ENCODE measurements at places on chromosomes 7 and 10. TPM values are rescaled to one million over a fixed set of nuclear protein-coding genes. Genes with fewer than 3 reads are reported as not detected.

The HTR5A gene
- total RNA-seq: not detected

The ADIRF gene
- 69.0 TPM for total RNA-seq

DNA sequence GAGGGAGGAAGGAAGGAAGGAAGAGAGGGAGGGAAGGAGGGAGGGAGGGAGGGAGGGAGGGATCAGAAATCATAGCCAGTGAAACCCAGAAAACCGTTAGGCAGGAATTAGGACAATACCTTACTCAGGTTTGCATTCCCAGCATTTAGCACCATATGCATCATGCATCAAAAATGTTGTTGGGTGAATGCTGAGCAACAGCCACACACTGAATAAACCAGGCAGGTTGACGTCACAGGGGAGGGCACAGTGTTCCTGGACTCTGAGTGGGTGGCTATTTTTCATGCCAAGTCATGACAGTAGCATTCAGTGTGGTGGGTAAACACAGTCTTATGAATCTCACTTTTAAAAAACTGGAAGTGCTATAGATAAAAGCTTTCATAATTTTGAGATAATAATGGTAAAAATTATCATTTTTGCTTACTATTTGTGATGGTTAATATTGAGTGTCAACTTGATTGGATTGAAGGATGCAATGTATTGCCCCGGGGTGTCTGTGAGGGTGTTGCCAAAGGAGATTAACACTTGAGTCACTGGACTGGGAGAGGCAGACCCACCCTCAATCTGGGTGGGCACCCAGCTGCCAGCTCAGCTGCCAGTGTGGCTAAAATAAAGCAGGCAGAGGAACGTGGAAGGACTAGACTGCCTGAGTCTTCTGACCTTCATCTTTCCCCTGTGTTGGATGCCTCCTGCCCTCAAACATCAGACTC, 199.1 kb upstream of the PRKCQ start:
- no peak for DNase-seq

DNA sequence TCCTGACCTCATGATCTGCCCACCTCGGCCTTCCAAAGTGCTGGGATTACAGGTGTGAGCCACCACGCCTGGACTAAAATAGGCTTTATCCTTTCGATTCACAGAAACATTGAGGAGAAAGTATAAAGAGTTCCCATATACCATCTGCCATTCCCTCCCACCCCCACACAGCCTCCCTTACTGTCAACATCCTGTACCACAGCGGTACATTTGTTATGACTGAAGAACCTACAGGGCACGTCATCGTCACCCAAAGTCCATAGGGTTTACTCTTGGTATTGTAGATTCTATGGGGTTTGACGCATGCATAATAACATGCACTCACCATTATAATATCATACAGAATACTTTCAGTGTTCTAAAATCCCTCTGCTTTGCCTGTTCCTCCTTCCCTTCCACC, 28.0 kb downstream of the ARL5B start:
- no peak for DNase-seq

GRCh38 chr7:155394413-155394812, 63.5 kb upstream of the EN2 start:
- DNase-seq: no peak

GRCh38 chr10:103111031-103111917, 81.8 kb downstream of the NT5C2 start:
- no peak for DNase-seq

DNA sequence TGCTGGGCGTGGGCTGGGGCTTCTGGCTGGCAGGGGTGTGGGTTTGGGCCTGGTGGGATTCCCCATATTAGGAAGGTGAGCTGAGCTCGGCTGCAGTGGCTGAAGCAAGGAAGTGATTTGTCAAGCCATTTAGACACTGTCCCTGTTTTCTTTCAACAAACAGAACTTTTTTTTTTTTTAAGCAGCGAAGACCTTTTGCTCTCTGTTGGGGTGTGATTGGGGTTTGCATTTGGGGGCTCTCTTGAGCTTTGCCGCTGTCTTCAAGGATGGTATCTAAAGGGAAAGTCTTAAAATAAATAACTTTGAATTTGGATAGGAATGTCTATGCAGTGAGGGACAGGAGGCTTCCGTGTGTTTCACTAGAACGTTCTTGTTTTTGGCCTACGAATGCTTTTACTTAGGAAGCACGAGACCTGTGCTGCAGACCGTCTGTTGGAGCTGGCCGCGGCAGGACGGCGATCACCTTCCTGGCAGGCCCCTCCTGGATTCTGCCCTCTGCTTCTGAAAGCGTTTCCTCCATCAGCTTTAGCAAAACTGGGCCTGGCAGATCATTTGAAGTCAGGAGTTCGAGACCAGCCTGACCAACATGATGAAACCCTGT, 43.9 kb downstream of the FOXK1 start:
- DNase-seq: no peak

The MSMB gene
- total RNA-seq: not detected

- no peak for DNase-seq
Observed at GRCh38 chr10:42652858-42653257, 14.5 kb upstream of the ZNF33B start.

DNA sequence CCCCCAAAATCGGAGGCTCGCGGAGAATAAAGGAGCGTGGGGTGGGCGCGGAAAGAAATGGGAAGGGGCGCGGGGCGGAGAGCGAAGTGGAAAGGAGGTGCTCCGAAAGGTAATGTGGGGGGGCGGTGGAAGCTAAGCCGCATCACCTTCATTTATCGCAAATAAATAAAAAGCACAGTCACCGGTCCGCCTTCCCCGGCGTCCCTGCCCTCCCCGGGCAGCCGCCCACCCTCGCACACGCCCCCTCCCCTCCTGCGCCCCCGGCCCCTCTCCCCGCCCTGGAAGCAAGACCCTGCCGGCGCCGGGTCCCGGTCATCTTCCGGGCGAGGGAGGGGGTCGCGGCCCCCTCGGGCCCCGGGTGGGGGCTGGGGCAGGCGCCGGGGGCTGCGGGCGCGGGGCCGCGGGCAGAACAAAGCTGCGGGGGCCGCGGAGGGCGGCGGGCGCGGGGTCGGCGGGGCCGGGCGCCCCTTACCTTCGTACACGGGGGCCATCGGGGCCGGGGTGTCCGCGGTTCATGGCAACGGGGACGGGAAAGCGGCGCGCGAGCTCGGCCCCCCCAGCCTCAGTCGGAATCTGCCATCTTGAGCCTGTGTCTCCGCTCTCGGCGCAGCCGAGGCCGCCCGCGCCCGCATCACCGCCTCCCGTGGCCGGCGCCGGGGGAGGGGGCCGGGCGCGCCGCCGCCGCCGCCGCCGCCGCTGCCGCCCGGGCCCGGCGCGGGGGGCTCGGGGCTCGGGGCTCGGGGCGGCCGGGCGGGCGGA, 486 bp downstream of the HIPK2 start:
- DNase-seq: peak; percentile 83

The XRCC2 gene
- 0.69 TPM for total RNA-seq

GRCh38 chr7:17094963-17095574, 203.4 kb upstream of the AHR start:
- peak; percentile 20 for DNase-seq

All from right cardiac atrium (tissue), 5 donors.